ENCODE measurements at places on chromosomes 5 and 9.
A peak's percentile ranks its signal among the peaks of the same experiment; 100 is the strongest.

- no peak for DNase-seq
Measured at GRCh38 chr5:175752826-175753535, 95.1 kb downstream of the HRH2 start.

DNA sequence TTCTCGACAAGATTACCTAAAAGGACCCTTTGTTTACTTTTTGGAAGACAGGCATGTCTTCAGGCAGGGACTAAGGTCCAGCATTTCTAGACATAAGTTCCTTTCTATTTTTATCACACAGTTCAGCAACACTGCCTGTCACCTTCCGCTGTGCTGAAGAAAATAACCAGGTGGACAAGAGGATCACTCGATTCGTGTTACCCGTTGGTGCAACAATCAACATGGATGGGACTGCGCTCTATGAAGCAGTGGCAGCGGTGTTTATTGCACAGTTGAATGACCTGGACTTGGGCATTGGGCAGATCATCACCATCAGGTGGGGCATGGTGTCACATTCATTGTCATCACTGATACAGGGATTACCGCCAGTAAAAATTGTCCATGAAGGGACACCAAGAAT lies 85.6 kb upstream of the PLPP6 start:
- no peak for DNase-seq

- DNase-seq, result no peak
Measured at GRCh38 chr9:98992107-98992884, 48.6 kb downstream of the COL15A1 start.

DNA sequence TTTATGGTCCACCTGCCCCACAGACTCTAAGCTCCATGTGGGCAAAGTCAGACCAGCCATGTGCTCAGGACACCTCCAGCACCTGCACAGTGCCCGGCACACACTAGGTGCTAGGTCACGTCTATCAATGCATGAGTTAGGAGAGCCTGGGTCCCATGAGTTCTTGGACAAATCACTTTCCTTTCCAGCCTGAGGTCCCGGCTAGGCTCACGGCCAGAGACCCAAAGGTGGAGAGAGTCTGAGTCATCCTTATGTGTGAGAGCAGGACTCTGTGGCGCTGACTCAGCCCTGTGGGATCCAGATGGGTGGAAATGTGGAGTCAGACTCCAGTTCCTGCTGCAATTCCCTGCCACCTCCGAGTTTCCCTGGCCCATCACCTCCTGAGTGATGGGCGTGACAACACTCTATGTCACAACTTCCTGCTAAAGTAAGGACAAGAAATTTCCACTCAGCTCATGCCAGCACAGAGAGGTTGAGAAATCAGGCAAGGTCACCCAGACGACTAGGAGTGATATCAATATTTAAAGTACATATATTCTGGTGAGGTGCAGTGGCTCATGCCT lies 2.5 kb upstream of the ST6GALNAC4 start:
- peak; percentile 97 for DNase-seq

DNA sequence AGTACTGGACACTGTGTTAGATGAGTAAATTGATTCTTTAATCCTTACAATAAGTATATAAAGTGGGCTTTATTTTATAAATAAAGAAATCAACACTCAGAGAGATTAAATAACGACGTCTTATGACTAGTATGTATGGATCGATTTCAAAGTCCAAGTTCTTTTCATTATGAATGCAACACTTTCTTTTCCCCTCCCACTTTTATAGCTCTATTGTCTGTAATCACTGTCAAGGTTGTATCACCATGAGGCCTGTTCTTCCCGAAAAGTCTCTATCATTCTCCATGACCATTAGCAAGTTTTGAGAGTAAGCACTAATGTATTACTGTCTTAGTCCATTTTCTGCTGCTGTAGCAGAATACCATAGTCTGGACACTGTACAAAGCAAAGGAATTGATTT lies 228.4 kb downstream of the TLR4 start:
- DNase-seq, result no peak

DNA sequence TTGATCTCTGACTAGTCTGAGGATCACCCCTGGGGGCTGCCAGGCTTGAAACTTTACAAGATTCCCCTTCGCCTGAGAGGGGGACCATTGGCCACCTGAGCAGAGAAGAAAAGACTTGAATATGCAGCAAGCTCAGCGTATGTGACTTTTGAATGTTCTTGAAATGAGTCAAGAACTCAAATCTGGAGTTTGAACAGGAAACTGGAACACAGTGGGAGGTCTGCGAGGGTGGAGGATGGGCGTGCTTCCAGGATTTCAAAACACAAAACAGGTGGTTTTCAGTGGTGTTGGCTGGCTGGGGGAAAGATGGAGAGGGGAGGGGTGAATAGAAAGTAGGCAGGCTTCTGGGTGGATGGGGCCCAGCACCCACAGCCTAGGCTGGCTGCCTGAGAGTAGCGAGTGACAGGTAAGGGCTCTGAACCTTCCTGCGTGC lies 40.6 kb downstream of the TMEM174 start:
- no peak for DNase-seq

DNA sequence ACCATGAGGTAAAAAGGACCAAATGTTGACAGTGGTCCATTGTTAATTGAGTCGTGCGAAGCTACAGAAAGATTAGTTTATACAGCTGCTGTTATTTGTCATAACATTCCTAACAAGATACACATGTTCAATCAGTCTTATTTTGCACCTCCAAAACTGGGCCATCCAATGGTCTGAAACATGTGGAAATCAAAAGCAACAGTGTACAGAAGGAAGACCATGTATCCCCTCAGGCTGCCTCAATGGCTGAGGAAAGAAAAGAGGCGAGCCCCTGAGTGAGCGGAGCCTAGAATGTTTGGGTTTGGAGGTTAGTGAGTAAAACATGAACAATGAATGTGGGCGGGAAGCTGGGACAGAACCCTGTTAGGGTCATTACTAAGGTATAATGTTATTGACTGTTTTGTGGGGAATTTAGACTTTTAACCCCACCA lies 35.6 kb downstream of the NFIB start:
- no peak for DNase-seq

- no peak for DNase-seq
Measured at GRCh38 chr9:15271403-15271802, 35.6 kb downstream of the TTC39B start.

GRCh38 chr9:74303945-74304344 lies 193.2 kb upstream of the RORB start:
- no peak for DNase-seq

DNA sequence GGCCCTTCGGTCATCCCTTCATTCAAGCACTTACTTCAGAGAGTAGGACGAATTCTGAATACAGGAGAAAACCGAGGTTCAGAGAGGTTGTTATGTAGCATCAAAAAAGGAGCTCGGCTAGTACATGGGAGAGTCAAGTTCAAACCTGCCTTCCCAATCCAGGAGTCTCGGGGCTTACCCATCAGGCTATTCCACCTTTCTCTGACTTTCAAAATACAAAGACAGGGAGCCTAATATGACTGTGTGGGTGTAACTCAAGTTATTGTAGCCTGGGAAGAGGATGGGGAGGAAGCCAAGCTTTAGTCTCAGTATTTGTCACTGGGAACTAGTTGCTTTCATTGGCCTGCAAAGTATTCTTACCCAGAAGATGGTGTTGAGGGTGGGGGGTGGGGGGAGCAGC lies 274.8 kb upstream of the PANK3 start:
- no peak for DNase-seq

DNA sequence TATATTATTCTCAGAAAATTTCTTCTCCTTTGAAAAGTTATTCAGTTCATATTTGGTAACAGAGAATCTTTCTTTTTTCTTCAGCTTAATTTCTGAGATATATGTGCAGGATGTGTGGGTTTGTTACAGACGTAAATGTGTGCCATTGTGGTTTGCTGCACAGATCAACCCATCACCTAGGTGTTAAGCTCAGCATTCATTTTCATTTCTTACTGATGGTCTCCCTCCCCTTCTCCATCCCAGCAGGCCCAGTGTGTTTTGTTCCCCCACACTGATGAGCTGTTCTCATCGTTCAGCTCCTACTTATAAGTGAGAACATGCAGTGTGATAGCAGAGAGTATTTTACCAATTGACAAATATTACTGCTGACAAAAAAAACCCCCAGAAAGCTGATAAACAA lies 330.0 kb upstream of the CHD1 start:
- no peak for DNase-seq

DNA sequence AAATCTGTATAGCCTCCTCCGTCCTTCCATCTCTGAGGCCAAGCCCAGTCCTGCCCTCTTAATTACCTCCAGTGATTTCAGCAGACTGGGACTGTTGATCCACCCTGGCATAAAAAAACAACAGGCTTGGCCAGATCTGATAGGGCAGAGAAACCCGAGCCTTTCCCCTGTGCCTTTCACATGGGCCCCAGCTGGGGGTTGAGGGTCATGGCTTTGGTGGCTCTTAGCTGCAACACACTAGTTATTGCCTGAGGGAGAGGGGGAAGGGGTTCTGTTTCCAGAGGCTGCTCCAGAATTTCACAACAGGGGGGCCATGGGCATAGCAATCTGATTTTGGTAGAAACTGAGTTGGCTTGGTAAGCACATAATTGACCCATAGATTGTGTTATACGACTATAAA lies 21.2 kb upstream of the PANK3 start:
- DNase-seq, result no peak

- DNase-seq, result no peak
Measured at GRCh38 chr5:130050585-130050984, 146.3 kb downstream of the CHSY3 start.

GRCh38 chr9:88892724-88893123 lies 98.5 kb upstream of the S1PR3 start:
- no peak for DNase-seq

All from posterior vena cava (tissue), 2 donors.